NCI-H1436 (cell line): ENCODE measurements at places on chromosomes 4 and X.

DNA sequence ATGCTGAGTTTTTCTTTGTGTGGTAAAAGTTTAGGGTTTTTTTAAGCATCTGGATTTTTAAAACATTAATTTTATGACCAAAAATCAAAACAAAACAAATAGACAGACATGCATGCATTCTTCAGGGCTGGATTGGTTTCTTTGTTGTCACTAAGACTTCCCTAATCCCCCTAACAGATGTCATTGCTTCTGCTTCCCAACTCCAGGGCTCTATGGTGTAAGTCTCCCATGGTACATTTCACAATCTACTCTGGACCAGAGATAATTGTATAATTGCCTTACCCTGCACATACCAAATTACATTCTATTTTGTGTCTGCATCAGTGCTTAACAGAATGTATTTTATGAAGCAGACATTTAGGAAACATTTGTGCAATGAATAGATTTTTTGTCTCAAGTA lies 529.1 kb upstream of the SMIM31 start:
- no peak for DNase-seq

GRCh38 chr4:43765514-43765913 lies 683.1 kb downstream of the KCTD8 start:
- no peak for DNase-seq

DNA sequence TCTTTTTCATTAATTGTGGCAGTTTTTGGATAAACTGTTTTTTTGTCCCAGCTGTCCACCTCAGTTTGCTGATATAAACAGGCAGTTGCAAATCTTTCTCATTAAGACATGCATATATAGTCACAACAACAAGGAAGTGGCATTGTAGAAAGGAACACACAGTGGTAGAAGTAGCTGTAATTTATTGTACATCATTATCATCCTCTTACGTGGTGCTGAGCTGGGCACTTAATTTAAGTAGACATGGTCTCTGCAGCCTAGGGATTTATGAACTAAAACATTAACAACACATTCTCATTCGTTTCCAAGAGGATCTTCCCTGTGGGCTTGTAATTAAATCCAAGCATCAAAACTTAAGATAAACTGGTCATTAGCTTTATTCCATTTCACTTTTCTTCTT lies 500.2 kb downstream of the INPP4B start:
- no peak for DNase-seq

DNA sequence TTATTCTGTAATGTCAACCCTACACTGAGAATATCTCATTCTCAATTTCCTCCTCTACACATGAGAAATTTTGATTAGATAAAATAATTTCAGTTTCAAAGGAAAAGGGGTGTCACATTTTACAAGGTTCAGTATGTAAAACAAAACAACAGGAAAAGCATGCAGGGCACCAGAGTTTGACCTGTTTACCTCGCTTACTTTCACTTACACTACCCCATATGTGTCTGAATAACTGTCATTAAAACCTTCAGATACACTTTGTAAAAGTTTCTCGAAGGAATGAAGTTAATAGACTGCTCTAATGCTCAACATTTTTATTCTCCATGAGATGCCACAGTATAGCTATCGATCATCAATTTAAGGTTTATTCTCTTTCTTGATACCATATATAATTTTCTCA lies 12.3 kb upstream of the PCDH10 start:
- DNase-seq: no peak

DNA sequence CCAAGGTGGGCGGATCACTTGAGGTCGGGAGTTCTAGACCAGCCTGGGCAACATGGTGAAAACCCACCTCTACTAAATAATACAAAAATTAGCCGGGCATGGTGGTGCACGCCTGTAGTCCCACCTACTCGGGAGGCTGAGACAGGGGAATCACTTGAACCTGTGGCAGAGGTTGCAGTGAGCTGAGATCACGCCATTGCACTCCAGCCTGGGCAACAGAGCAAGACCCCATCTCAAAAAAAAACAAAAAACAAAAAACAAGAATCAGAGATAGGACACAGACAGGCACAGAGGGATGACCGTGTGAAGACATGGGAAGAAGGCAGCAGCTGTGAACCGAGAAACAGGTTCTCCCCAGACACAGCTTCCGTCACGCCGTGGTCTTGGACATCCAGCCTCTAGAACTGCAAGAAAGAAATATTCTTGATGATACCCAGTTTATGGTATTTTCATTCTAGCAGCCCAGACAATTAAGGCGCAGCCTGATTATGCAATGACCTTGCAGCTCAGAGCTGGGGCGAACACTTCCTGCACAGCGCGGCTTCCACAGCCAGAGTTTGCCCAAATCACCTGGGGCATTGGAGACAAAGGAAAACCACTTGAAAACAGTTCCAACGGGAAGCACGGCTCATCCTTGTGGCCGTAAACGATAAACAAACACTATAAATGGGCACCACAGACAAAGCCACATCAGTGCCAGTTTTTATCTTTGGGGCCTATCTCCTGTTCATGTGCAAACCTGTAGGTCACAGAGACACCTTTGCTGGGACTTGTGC lies 4.2 kb upstream of the ARSD start:
- DNase-seq: no peak

DNA sequence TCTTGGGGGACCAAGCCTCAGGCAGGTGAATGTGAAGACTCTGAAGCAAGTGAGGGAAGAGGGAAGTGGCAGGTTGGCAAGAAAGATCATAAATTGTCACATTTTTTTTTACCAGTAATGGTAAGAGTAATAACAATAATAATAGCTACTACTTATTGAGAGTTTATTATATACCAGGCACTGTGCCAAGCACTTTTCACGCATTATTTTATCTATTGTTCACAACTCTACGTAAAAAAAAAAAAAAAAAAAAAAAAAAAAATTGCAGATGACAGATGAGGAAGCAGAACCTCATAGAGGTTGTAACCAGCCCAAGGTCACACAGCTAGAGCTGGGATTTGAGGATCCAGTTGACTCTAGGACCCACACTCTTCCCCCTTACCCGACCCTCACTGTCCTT lies 40.9 kb downstream of the TSC22D3 start:
- no peak for DNase-seq

DNA sequence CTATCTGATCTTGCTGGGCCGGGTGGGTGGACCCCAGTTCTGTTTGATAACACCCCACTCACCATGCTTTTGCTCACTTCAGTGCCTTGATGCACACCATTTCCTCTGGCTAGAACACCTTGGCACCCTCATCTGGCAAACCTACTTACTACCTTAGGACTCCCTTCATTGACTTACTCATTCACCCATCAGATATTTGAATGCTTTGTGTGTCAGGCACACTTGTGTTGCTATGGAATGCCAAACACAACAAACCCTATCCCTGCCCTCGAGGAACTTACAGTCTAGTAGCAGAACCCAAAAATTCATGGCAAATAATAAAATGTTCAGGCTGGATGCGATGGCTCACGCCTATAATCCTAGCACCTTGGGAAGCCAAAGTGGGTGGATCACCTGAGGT lies 13.9 kb downstream of the CCNG2 start:
- DNase-seq: no peak

DNA sequence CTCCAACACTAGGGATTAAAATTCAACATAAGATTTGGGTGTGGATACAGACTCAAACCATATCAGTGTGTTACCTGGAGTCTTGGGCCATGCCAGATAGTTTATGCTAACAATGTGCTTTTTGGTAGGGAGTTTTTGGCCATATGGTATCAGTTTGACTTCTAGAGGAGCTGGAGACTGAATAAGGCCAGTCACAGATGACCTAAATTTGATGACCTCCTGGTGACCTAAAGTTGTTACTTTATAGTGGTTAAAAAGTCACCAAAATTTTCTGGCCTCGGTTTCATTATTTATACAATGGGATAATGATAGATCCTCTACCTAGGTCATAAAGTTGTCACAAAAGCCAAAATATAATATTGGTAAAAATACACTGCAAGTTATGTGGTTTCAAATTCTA lies 877.1 kb downstream of the RAPGEF2 start:
- DNase-seq: no peak

GRCh38 chrX:116238093-116238492 lies 67.5 kb downstream of the AGTR2 start:
- DNase-seq: no peak

DNA sequence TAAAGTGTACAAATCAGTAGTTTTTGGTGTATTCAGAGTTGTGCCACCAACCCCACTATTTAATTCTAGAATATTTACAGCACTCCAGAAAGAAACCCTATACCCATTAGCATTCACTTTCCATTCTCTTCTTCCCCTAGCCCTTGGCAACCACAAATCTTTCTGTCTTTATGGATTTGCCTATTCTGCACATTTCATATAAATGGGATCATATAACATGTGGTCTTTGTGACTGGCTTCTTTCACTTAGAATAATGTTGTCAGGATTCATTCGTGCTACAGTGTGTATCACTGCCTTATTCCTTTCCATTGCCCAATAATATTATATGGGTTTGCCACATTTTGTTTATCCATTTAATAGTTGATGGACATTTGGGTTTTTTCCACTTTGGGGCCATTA lies 32.2 kb downstream of the SGMS2 start:
- no peak for DNase-seq

GRCh38 chr4:28469387-28469786 lies 1608.7 kb downstream of the STIM2 start:
- no peak for DNase-seq

- no peak for DNase-seq
These were observed 105.1 kb upstream of the CPEB2 start for GRCh38 chr4:14897217-14897616.

GRCh38 chr4:110190249-110190648 lies 8.2 kb downstream of the ELOVL6 start:
- no peak for DNase-seq

- DNase-seq: no peak
These were observed 44.7 kb downstream of the GPRASP3 start for GRCh38 chrX:102765217-102765616.

DNA sequence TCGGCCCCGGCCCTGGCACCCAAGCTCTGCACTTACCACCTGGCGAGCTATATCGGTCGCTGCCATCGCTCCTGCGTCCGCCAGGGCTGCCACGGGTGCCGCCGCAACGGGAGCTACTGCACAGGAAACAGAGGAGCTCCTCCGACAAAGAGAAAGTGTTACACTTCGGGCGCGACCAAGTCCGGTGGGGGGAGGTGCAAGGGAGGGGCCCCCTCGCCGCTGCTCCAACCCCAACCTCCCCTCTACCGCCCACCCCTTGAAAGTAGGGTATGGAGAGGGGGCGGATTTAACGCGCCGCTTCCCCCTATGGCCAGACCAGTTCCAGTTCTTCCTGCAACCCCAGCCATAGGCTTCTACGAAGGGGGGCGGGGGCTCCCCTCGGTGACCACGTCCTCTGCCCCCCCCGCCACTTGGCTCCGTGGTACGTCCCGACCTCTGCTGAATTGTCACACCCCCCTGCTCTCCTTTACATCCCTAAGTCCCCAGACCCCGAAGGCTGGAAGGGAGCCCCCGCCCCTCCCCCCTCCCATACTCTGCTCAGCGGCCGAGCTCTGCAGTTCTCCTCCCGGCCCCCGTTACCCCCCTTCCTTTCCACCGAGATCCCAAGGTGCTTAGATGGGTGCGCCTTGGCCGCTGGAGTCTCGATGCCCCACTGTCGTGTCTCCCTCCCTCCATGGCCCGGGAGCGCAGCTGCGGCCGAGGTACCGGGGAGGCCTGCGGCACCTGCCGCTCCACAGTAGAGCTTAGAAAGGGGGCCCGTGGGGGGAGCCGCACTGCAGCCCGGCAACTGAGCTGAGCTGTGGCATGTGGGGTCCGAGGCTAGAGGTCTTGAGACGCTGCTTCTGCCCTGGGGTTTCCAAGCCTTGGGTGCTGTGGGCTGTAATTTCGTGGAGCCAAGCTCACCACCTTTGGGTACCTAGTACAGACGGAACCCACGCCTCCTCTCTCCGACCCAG lies at the start of gene SEPTIN6:
Gene SEPTIN6, minus strand, starts transcription at position 129 of the 956 bp plus-strand sequence. Its CDS starts 63 bp downstream, at position 66.
- peak; percentile 86 for DNase-seq

GRCh38 chrX:65195621-65196020 lies 219.4 kb upstream of the ZC4H2 start:
- no peak for DNase-seq

DNA sequence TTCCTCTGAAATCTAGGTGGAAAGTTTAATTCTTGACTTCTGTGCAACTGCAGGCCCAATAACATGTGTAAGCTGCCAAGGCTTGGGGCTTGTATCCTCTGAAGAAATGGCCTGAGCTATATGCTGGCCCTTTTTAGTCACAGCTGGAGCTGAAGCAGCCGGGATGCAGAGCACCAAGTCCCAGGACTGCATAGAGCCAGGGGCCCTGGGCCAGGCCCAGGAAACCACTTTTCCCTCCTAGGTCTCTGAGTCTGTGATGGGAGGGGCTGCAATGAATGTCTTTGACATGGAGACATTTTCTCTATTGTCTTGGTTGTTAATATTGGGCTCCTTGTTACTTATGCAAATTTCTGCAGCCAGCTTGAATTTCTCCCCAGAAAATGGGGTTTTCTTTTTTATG lies 588.5 kb downstream of the CENPC start:
- DNase-seq: no peak

DNA sequence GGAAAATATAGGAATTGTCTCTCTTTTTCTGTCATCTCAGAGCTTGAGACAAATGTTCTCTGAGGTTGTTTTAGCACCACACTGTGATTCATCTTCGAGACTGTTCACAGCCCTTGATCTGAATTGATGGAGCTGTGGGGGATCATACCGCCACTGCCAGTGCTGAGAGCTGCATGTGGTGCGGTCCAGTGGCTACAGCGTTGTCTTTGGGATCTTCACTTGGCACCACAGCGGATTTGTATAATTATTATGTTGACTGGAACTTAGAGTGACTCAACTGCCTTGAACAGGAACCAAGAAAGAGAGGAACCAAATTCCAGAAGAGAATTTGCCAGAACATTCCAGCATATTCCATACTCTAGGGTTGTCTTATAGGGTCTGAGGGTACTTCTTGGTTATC lies 29.1 kb downstream of the TBL1X start:
- no peak for DNase-seq

- no peak for DNase-seq
These were observed 22.3 kb upstream of the HTRA3 start for GRCh38 chr4:8247047-8247930.

- no peak for DNase-seq
These were observed 127.0 kb upstream of the ETNPPL start for GRCh38 chr4:108889696-108890483.

- DNase-seq: no peak
These were observed 38.8 kb upstream of the AFAP1 start for GRCh38 chr4:7978489-7978888.
